Caki2 (cell line): ENCODE measurements at places on chromosomes 1 and 21.

- DNase-seq = no peak
Measured at GRCh38 chr21:23016617-23017016, 2018.4 kb downstream of the NCAM2 start.

DNA sequence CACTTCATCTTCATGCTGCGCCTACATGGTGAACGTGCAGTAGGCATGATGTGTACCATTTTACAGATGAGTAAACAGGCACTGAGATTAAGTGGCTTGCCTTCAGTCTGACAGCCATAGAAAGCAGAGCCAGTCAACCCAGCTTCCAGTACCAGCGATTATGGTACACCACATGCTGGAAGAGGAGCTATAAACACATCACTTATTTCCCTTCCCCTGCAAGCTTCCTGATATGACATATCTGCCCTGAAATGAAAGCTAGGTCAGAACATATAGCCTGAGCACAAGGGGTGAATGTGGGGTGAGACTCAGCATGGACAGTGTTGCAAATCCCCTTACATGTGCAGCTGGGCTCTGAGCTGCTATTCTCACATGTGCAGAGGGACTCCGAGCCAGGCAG lies 33.8 kb upstream of the IL20 start:
- no peak for DNase-seq

DNA sequence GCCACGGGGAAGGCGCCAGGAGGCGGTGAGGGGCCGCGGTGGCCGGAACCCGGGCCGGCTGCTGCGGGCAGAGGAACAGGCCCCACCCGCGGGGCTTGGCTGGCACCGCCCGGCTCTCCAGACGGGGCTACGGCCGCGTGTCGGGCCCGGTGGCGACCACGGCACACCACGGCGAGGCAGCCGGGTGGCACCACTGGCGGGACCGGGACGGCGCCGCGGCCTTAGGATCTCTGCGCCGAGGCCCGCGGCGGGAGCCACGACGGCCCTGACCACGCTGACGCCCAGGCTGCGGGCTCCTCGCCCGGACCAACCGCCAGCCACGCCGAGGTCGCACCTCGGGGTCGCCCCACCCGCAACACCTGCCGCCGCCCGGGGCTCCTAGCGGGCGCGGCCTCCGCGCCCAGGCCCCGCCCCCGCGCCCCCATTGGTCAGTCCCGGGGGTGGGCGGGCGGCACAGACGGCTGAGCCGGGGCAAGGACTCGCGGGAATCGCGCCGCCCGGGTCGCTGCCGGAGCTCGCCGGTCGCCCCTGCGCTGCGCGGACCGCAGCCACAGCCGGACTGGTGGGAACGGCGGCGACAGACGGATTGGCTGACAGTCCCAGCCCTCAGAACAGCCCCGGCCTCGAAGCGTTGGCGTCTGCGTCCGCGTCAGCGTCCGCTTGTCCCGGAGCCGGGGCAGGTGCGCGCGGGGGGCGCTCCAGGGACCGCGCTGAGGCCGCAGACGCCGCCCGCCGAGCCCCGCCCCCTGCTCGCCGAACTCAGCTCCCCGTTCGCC lies at the start of gene BMP8A:
Gene BMP8A, plus strand, starts transcription at position 491 of the 776 bp plus-strand sequence. CDS start 356 bp downstream, outside the sequence.
- peak; percentile 63 for DNase-seq

- no peak for DNase-seq
Measured at GRCh38 chr1:17645068-17645911, 105.8 kb downstream of the ARHGEF10L start.

GRCh38 chr1:177228693-177229065 lies 57.9 kb downstream of the BRINP2 start:
- DNase-seq = peak; percentile 54

DNA sequence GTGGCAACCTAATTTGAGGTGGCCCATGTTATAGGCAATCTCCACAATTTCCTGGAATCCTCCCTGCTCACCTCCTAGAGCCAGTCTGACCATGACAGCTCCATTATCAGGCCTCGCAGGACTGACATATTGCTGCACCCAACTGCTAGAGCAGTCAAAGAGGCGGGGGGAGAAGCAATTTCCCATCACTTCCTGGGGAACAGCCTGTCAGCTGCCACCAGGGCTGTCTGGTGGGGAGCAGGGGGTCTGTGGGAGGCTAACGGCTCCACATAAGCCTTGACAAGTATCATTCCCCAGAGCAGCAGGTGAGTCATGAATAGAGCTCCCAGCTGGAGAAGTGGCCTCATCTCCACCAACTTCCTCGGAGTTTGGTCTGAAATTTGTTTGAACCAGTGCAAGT lies 322.9 kb downstream of the MATN1 start:
- no peak for DNase-seq

DNA sequence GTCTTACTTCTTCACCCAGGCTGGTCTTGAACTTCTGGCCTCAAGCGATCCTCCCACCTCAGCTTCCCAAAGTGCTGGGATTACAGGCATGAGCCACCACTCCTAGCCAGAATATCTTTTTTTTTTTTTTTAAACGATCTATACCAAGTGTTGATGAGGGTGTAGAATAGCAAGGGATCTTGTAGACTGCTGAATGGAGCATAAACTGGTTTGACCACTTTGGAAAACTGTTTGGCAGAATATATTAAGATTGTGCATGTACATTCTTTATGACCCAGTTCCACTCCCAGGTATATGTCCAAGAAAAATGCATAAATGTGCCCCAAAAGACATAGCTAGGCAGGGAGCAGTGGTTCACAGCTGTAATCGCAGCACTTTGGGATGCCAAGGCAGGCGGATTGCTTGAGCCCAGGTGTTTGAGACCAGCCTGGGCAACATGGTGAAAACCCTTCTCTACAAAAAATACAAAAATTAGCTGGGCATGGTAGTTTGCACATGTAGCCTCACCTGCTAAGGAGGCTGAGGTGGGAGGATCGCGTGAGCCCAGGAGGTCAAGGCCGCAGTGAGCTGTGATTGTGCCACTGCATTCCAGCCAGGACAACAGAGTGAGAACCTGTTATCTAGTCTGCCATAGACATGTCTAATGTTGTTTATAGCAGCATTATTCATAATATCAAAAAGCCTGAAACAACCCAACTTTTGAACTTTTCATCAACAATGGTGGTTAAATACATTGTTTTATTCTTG lies 184.0 kb downstream of the VPS13D start:
- DNase-seq = no peak

GRCh38 chr1:41329662-41330587 lies 31.3 kb upstream of the FOXO6 start:
- no peak for DNase-seq

DNA sequence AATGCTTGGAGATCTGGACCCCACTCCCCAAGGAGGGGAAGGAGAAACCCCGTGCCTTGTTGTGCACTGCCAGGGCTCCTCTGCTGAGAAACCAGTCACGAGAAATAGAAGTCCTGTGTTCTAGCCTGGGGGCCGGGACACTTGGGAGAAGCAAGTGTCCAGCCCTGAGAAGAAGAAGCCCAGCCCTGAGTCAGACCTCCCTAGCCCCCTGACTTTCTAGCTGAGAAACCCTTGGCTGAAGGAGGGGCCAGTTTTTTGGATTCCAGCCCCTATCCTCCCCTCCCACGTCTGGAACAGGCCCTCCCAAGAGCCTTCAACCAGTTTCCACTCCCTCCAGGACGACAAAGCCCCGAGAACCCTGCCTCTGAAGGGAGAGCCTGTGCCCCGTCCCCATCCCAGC lies 100.5 kb downstream of the NAV1 start:
- DNase-seq = no peak

DNA sequence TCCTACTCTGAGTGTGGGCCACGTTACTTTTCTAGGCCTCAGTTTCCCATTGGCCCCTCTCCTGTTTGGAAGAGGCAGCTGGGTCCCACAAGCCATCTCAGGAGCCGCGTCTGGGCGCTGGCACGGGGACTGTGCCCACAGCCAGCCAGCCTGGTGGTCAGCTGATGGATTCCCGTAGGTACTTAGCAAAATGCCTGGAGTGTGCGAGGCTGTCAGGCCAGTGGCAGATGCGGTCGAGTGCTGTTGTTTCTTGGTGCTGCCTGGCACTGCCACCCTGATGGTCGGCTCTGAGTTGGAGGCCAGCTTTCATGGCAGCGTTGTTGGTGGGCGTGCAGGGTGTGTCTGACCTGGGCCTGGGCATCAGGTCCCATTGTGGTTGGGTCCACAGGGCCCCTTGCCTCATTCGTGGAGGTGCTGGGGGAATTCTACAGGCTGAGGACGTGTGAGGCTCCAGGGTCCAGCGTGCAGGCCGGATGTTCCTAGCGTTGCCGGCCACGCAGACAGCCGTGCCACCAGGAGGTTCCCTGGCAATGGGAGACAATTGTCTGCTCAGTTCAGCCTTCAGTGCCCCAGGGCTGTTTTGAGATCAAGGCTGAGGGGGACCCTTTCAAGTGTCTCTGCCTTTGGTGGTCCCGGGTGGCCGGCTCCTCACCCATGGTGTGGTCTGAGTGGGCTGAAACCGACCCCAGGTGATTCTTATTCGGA lies 20.9 kb downstream of the SKI start:
- DNase-seq = no peak

DNA sequence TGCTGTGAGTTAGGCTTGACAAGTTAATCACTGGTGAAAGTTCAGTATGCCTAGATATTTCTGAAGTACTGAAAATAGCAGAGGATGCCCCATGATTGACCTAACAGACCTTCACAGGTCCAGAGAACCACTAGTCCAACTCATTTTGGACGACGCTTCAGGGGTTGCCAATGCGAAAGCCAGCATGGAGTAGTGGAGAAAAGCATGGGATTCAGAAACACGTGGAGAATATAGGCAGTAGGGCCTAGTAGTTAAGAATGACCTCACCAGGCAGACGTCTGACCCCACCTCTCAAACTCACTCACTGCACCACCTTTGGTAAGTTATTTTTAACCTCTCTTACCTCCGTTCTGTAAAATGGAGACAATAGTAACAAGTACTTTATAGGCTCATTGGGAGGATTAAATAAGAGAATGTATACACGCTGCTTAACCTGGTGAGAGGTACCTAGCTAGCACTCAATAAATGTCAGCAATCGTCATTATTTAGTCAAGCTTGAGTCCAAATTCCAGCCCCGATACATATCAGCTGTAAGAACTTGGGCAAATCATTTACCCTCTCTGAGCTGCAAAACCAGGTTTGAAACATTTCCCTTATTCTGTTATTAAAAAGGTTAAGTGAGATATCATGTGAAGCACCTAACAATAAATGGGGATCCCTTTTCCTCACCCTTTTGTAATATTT lies 13.2 kb downstream of the PLPP3 start:
- DNase-seq = no peak

DNA sequence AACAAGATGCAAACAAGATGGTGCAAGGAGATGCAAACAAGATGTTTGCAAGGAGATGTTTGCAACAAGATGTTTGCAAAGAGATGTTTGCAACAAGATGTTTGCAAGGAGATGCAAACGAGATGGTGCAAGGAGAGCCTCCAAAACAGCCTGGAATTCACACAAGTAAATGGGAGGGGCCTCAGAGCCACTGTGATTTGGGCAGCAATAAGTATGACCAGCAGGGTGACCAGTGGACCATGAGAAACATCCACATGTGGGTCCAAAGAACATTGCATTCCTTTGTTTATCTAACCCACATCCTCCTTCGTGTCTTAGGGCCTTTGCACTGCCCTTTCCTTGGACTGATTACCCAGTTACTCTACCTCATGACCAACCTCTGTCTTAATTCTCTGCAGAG lies 162.9 kb downstream of the PLPP3 start:
- DNase-seq = no peak

GRCh38 chr1:165697881-165698760 lies at the start of gene ALDH9A1:
Gene ALDH9A1 (minus strand): TSS chr1:165698562. CDS start chr1:165698558, 4 bp downstream.
- DNase-seq = peak; percentile 79

DNA sequence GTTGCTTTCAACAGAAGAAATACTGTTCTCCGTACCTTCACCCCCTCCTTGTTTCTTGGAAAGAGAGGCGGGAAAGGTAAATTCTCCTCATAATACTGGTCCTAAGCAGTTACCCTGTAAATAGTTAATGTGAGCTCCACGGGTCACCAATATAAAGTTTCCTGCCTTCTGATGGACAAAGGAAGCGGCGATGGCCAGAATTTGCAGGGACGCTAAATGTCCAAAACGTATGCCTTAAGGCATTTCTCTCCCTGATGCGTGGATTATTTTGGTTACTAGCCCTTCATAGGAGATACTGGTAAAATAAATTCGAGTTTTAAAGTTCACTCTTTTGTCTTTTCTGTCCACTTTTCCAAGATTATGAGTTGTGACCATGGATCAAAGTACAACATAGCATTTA lies 898 bp upstream of the PTGS2 start:
- no peak for DNase-seq

GRCh38 chr1:74526708-74527107 lies 14.3 kb upstream of the LRRC53 start:
- no peak for DNase-seq

DNA sequence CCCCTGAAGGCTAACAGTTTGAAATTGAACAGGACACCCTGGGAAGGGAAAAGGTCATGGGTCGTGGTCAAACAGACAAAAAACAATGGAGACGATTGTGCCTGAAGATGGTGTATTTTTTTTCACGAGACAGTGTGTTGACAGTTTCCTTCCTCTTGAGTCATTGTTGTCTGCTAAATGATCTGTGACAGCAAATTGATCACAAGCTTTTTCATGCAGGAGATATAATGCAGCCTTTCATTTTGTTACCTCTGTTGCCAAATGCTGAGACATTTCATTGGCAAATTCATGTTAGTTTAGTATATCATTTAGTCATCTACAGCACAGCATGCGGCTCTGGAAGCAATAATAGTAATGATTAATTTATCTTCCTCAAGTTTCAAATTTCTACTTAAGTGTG lies 27.7 kb downstream of the UBE2U start:
- DNase-seq = peak; percentile 54

- no peak for DNase-seq
Measured at GRCh38 chr1:114152508-114153260, 985 bp downstream of the SYT6 start.

- no peak for DNase-seq
Measured at GRCh38 chr1:86197206-86197855, 40.8 kb upstream of the COL24A1 start.

GRCh38 chr1:100387657-100388350 lies 35.5 kb downstream of the CDC14A start:
- no peak for DNase-seq

DNA sequence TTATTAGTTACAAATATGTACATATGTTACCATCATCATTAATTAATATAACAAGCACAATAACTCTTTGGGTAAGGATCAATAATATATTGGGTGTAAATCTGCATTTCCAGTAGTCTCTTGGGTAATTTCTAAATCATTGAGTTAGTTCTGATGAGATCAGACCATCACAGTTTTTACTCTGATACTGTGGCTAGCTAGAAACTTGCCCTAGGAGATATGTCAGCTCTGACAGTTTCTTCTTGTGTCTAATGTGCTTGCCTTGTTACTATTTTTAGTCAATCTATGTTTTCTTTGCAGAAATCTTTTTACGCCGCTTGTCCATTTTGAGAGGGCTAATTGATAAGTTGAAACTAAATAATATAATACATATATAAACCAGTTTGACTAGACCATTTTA lies 285.6 kb upstream of the ST6GALNAC5 start:
- no peak for DNase-seq

DNA sequence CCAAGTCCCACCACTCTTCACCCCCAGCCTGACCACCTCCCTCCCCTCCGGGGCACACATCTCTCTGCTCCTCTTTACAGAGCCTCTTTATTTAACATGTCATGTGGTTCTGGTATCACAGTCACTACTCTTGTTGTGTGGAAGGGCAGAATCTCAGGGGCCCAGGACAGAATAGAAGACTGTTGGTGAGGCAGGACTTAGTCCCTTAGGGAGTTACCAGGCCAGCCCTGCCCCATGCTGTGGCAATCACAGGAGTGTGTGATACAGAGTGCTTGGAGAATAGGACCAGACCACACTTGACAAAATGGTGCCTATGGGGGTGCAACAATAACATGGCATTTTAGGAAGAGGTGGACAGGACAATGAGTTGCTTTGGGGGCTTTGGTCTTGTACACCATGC lies 43.0 kb upstream of the CRNN start:
- DNase-seq = no peak

- DNase-seq = no peak
Measured at GRCh38 chr1:82818586-82818985, 1017.9 kb downstream of the ADGRL2 start.

GRCh38 chr21:35328856-35329455 lies 279.9 kb upstream of the RUNX1 start:
- DNase-seq = no peak
